Peyer's patch (tissue), 4 donors: ENCODE measurements at places on chromosomes 4 and X. TPM values are rescaled to one million over a fixed set of nuclear protein-coding genes. Genes with fewer than 3 reads are reported as not detected.

DNA sequence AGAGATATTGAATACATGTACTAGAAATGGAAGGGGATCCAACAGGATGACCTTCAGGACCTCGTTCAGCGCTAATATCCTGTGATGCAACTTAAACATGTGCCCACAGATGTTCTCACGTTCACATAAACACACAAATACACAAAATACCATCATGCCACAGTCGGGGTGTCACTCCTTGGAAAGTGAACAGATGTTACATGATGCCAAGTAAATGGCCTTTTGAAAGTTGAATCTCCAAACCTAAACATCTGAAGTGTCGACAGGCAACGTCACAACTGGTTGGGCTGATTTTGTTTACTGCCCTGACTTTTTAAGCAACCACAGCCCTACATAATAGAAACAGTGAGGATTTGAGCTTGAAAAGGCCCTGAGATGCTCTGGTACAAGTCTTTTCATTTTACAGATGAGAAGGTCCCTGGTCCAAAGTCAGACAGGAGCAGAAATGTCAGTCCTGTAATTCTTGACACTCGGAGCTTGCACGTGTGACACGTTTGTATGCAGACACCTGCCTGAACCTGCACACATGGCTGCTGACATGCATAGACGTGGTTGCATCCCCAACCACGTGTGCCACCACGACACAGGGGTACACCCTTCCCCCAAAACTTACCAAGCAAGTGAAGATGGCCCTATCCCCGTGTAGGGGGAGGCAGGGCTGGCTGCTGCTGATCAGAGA is 23.5 kb upstream of the BCORL1 start:
- DNase-seq: no peak

- peak; percentile 94 for DNase-seq
Measured at GRCh38 chr4:76251441-76252270, at the start of gene FAM47E. Gene FAM47E (plus strand): TSS chr4:76251721. CDS start chr4:76251747, 26 bp downstream.

DNA sequence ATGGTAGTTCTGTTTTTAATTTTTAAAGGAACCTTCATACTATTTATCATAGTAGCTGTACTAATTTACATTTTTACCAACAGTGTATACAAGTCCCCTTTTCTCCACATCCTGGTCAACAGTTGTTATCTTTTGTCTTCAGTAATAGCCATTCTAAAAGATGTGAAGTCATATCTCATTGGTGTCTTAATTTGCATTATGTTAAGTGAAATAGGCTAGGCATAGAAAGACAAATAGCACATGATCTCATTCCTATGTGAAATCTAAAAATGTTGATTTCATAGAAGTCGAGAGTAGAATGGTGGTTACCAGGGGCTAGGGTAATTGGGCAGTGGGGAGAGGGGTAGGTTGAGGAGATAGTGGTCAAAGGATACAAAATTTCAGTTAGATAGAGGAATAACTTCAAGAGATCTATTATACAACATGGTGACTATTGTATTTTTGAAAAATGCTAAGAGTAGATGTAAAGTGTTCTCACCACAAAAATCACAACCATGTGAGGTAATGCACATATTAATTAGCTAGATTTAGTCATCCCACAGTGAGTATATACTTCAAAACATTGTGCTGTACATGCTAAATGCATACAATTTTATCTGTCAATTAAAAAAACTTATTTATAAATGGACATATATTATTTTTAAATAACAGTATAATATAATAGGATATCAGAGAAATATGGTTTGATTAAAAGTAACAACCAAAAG is 58.9 kb downstream of the DIAPH2 start:
- DNase-seq: no peak

Gene UGT8
- total RNA-seq: 61.3 TPM

DNA sequence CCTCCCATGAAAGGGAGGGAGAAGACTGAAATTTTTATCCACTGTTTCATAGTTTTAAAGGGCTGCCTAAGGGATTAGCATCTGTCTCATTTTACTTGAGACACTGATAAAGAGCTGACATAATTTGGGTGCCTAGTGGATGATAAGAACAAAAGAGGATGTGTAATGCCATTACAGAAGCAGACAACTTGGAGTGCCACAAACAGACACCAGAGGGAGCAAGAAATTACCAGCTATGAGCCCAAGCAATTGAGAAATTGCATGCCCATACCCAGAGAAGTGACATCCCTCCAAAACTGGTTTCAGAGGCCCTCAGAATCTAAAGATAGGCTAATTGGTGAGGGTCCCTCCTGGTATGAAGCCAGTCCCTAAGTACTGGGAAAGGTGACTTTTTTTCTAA is 38.5 kb upstream of the POU3F4 start:
- no peak for DNase-seq

Gene PAGE1
- not detected for total RNA-seq

DNA sequence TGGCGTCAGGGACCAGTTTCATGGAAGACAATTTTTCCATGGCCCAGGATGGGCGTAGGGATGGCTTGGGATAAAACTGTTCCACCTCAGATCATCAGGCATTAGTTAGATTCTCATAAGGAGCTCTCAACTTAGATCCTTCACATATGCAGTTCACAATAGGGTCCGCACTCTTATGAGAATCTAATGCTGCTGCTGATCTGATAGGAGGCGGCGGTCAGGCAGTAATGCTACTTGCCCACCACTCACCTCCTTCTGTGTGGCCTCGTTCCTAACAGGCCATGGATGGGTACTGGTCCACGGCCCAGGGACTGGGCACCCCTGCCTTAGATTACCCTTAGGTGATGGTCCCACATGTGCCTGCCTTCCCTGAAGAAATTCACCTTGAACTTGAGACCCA is 28.8 kb upstream of the ENPP6 start:
- DNase-seq: no peak

DNA sequence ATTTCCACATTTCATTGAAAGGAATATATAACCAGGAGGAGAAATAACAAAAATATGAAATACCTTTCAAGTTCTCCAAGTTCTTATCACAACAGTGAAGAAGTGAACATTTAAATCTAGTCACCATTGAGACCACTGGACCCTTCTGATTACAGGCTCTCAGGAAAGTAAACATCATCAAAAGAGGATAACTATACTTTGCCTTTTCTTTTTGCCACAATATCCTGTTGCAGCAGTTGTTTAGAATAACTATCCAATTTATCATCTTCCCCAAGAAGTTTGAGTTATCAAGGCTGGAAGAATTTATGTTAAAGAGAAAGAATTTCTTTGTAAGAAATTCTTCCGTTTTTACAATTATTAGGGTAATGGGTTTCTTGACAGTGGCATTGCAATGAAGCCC is 3.6 kb downstream of the LRP2BP start:
- no peak for DNase-seq

- no peak for DNase-seq
Measured at GRCh38 chr4:100147684-100148083, 42.6 kb downstream of the DDIT4L start.

Gene PIN4
- total RNA-seq: 11.0 TPM

DNA sequence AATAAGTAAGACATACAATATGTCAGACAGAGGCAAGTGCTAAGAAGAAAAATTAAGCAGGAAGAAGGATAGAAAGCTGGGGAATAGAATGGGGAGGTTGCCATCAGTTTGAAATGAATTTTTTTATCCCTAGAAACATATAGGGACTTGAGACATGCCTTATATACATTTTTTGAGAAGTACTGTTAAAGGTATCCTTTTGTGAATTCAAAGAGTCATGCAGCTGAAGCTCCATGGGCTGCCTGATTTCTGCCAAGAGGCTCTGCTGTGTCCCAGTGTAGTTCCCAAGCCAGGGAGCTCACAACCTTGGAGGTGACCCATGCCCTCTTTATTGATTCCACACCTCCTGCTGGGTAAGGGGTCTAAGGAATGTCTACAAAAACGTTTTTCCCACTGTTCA is 564.6 kb upstream of the DIPK2B start:
- DNase-seq: no peak

- peak; percentile 49 for DNase-seq
Measured at GRCh38 chrX:1534301-1535168, 2.5 kb downstream of the P2RY8 start.

Gene TMEM47
- total RNA-seq: 9.4 TPM

DNA sequence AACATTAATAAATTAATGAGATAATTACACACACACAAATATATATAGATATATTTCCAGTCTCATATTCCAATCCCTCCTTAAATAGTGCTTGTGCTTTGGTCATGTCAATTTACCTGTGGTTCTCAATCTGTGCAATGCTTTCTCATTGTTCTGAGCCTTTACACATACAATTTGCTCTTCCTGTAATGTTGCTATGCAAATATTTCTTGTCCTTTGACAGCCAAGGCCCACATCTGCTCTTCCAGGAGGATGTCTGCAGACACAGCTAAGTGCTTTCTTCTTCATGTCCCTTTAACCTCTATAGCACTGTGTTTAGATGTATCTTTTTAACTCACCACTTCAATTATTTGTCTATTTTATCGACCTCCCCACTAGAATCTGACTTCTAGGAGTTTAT is 67.3 kb upstream of the RAPGEF2 start:
- DNase-seq: no peak

DNA sequence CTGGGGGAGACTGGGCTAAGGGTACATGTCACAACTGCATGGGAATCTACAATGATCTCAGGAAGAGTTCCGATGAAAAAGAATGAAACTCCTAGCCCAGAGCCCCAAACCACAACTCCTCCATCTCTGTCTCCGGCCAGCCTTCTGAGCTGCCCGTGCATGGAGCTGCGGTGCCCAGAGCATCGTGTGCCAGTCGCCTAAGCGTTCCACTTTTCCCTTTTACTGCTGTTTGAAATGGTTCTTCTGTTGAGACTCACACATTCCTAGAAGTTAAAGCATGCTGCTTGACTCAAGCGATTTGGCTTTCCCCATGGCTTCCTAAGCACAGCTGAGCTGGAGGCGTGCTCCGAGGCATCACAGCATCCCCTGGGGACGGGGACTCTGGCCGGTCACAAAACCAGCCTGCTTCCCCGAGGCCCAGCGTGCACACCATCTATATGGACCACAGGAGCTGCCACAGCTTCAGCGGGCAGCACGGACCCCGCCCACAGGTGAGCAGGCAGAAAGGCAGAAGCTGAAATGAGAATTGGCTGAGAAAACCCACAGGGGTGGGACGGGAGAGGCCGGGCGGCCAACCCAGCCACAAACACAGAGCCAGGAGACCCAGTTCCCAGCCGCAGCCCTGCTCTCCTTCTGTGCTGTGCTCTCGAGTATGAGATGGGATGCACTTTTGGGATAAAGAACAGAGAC is 5.0 kb downstream of the CCNQ start:
- DNase-seq: no peak

DNA sequence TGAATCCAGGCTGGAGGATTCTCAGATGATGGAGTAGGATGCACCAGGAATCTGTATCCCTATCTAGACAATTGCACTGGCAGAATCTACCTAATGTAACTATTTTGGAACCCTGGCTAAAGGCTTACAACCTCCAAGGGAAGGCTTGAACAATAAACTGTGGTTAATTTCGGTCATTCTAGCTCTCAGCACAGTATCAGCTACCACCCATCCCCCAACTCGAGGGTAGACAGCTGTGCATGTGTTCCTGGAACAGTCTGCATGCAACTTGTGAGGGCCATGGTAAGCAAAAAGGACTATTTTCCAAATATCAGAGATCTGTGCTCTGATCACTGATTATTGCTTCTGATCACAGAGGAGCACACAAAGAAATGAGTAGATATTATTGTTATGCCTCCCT is 34.0 kb downstream of the ELF2 start:
- DNase-seq: no peak

DNA sequence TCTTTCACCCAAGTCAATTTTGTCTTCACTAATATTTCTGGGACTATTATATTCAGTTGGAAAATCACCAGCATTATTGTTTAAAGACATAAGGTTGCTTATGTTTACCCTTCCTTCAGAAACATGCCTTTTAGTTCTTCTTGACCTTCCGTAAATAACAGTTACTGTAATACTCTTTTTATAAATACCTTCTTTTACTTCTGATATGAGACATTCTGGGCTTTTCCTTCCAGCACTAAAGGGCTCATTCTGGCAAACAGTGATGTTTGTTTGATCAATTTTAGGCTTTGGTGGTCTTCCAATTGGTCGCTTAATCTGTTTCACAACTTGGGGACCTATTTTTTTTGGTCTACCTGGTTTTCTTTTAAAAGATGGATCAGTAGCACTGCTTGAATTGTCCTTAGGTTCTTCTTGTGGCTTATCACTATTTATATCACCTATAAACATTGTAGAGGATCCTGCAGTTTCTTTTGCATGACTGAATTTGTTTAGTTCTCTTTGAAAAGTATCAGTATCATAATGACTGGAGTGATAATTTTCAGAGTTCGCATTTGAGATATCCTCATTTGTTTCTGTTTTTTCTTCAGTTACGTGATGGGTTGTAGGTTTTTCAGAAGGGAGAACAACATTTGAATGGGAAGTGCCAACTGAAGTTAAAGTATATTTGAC is 64.8 kb downstream of the NCAPG start:
- no peak for DNase-seq

GRCh38 chr4:76061982-76062381 is 12.5 kb upstream of the ART3 start:
- DNase-seq: no peak

GRCh38 chr4:13355111-13355880 is 128.8 kb downstream of the RAB28 start:
- no peak for DNase-seq

GRCh38 chr4:139841464-139842195 is 176.0 kb downstream of the MGST2 start:
- peak; percentile 74 for DNase-seq

GRCh38 chr4:34200535-34200934 is 2043.8 kb downstream of the ARAP2 start:
- no peak for DNase-seq

Gene TCEAL4
- total RNA-seq: 11.5 TPM

DNA sequence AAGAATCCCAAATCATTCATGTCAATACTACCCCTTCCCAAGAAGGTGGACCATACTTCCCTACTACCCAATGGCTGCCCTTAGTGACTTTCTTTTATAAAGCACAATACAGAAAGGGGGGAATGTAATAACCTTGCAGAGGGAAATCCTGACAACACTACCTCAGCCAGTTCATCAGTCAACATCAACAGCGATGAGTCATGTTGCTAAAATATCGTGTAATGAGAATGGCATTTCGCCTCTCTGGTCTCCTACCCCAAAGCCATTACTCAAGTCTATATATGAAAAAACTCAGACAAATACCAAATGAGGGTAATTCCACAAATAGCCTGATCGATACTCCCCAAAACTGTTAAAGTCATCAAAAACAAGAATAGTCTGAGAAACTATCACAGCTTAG is 3.3 kb upstream of the MAGEA8 start:
- DNase-seq: no peak

DNA sequence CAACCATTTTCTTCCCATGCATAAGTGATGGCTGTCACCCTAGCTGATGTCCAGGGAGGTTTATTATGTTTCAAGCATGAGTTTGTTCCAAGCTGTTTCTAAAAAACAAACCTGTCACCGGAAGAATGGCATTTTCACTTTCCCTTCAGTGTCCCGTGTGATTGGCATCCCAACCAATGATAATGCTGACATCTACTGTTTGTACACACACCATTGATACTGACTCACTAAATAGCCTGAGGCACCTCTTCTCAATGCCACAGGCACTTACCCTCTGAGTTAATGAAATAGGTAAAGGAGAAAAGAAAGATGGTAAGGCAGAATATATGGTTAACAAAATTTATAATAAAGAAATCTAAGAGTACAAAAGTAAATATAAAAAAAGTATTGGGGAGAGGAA is 23.1 kb upstream of the VCX2 start:
- no peak for DNase-seq

GRCh38 chr4:168849030-168849675 is 160.9 kb downstream of the CBR4 start:
- DNase-seq: no peak
